ENCODE measurements at places on chromosomes 1 and 21.
A peak's percentile ranks its signal among the peaks of the same experiment; 100 is the strongest.

DNA sequence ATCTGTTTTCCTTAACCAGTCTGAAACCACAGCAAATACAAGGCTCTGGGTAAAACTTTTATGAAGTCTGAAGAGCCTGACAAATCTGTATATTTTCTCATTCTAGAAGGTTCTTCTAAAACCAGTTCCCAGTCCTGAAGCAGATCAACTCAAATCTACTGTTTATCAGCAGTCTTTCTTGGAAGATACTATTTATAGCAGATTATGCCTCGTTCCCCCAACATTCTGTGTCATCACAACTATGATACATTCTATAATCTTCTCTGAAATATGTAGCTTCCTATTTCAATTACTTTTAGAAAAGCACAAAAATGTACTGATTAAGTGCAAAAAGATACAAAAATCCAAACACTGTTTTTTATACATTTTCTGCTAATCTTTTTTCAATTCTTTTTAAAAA lies 67.5 kb downstream of the NIBAN1 start:
- no peak for DNase-seq

GRCh38 chr1:36913484-36914060 lies 120.7 kb downstream of the GRIK3 start:
- peak; percentile 9 for DNase-seq

DNA sequence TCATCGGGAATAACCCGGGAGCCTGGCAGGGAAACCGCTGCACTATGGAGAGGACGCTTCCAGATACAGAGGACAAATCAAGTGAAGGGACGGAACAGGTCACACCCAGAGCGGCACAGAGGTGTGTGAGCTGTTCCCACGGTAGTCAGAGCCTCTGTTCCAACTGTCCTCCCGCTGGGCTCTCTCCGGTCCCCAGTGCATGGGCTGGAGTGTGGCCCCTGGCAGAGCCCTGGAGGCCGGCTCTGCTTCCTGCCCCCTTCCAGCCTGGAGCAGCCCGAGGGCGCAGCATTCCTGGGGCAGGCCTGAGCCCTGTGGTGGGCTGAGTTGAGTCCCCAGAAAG lies 11.9 kb upstream of the ZBTB21 start:
- no peak for DNase-seq

GRCh38 chr1:90308421-90308820 lies 313.5 kb downstream of the ZNF326 start:
- no peak for DNase-seq

- DNase-seq: no peak
Measured at GRCh38 chr1:202323731-202324130, 18.0 kb downstream of the UBE2T start.

GRCh38 chr1:211529453-211529852 lies 37.5 kb upstream of the RD3 start:
- no peak for DNase-seq

- no peak for DNase-seq
Measured at GRCh38 chr1:15574741-15575140, 10.1 kb downstream of the AGMAT start.

- DNase-seq: no peak
Measured at GRCh38 chr1:184002071-184002470, 35.5 kb downstream of the COLGALT2 start.

DNA sequence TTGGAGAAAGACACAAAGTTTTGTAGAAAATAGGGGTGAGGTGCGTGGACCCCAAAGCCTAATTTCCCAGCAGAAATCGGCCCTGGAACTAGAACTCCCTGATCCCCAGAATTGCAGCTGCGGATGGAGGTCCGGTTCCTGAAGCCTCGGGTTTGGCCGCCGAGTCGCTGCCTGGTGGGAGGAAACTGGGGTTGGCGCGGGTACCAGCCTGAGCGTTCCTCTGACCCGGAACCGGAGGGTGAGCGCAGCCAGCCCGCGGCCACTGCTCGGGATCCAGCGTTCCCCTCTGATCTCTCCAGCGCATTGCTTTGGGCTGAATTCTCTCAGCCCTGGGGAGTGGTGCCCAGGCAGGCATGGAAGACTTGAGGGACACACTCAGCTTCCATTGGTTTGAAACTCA lies 1.6 kb downstream of the ST6GALNAC5 start:
- DNase-seq: no peak

DNA sequence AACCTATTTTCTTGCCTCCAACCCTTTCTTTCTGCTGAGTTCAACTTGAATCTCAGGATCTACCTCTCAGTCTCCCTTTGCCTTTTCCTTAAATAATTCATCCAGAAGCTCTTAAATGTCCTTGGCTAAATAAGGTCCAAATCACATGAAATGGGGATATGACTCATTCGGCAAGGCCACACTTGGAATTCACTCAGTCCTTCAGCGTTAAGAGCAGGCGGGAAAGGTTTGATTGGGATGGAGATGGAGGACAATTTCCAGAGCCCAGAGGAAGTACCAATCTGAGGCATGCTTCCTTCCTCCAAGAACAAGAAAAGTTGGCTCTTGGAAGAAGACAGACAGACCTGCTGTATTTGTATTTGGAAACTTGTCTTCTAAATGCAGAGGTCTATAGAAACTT lies 128.5 kb downstream of the PROX1 start:
- DNase-seq: no peak

- no peak for DNase-seq
Measured at GRCh38 chr1:148333875-148334338, 149.2 kb downstream of the PPIAL4G start.

- DNase-seq: no peak
Measured at GRCh38 chr1:60989749-60990713, 92.3 kb upstream of the NFIA start.

- no peak for DNase-seq
Measured at GRCh38 chr1:219391297-219391696, 217.6 kb downstream of the LYPLAL1 start.

DNA sequence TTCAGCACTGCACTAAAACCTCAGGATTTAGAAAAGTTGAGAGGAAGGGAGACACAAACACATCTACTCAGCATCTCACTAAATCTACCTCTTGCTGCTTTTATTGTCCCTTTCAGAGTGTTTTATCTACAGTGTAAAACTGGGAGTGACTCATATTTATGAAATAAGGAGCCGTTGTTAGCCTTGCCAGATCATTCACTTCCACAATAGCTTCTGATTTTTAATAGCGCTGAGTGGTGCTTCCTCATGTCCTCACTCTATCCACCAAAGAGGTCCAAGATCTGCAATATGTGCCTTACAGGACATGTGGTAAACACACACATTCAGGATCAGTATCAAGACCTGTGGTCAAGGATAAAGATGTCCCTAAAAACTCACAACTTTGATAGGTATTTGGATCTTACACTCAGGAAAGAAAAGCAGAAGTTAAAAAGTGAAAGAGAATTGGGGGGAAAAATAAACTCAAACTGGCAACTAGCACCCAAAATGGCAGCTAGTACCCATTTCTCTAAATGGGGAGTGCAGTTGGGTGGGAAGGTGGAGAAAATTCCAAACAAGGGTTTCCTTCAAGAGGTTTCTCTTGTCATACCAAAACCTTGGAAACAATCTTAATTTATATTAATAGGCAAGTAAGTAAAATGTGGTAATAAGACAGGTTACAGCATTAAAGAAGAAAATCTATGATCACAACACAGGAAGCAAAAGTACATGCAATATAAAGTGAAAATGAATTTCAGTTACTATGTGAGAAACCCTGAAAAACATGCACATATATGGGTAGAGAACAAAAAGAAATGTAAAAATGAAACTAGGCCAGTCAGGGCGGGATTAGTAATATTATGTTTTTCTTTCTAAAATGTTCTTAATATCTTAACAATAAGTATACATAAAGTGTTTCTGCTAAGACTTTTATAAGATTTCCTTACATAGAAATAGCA lies 15.9 kb downstream of the DUSP10 start:
- no peak for DNase-seq

- DNase-seq: no peak
Measured at GRCh38 chr1:222823695-222824094, 8.9 kb downstream of the DISP1 start.

DNA sequence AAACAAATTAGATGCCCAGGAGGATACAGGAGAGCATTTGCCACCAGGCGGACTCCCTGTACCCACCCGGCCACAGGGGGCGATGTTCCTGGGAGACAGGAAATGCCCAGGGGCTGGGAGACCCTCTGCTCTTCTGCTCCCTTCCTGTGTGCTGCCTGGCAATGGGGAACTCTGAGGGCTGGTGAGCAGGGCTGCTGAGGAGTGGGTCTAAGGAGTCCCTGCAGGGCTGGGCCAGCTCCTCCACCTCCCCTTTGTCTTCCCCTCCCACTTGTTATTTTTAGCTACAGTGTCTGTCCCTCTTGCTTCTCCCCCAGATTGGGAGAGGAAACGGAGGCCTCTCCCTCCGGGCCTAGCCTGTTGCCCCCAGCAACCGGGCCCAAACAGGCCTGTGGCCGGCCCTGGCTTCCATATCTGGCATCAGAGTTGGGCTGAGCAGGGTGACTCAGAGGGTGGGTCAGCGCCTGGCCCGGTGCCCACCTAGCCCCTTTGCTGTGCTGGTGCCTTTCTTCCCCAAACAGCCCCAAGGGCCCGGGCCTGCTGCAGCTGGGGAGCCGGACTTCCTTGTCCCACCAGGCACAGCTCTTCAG lies 11.6 kb downstream of the LMNA start:
- DNase-seq: no peak

- DNase-seq: no peak
Measured at GRCh38 chr1:169217636-169218035, 111.1 kb downstream of the ATP1B1 start.

DNA sequence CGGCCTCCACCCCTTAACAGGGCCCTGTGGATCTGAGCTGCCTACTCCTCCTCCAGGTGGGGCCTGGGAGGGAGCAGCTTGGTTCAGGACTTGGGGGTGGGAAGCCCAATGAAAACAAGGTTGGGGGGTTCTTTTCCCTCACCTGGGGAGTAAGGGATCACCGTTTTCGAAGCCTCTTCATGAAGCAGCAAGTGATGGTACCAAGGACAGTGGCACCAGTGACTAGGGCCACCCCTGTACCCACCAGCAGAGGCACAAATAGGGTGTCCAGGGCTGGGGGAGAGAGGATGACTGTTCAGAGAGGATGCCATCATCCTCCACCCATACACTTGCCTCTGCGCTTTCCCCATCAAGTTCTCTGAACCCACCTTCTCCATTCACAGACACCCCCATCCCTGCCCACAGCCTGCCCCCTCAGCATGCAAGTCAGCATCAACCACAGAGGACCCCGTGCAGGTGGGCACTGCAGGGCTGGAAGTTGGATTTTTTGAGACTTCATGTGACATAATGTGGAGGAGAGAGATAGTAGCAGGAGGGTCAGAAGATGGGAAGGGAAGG lies 6.7 kb downstream of the IGSF8 start:
- DNase-seq: no peak

DNA sequence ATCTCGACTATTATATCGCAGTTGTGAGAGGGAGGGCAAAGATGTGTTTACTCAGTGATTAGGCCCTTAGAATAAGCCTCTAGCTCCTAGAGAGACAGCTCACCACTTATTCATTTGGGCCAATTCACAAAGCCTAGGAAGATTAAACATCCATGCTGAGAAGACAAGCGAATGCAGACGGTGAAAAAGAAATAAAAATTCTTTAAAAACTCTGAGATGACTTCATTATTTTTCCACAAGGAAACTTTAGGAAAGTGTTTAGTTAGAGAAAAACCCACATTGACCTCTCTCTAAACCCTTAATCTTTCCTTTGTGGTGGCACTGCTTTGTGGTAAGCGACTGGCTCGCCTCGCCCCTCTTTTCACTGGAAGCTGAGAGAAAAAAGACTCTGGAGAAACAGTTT lies 146.8 kb upstream of the DMRTA2 start:
- DNase-seq: no peak

DNA sequence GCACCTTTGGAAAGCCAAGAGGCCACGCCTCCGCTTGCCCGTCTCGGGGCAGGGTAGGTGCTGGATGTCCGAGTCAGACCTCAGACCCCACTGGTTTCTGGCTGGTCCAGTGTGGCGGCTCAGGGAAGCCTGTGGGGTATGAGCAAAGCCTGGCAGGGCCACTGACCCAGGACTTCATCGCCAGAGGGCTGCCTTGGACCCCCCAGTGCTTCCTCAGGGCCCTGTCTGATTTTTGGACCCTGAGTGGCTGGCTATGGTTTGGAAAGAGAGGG lies 20.4 kb downstream of the LHX4 start:
- no peak for DNase-seq

DNA sequence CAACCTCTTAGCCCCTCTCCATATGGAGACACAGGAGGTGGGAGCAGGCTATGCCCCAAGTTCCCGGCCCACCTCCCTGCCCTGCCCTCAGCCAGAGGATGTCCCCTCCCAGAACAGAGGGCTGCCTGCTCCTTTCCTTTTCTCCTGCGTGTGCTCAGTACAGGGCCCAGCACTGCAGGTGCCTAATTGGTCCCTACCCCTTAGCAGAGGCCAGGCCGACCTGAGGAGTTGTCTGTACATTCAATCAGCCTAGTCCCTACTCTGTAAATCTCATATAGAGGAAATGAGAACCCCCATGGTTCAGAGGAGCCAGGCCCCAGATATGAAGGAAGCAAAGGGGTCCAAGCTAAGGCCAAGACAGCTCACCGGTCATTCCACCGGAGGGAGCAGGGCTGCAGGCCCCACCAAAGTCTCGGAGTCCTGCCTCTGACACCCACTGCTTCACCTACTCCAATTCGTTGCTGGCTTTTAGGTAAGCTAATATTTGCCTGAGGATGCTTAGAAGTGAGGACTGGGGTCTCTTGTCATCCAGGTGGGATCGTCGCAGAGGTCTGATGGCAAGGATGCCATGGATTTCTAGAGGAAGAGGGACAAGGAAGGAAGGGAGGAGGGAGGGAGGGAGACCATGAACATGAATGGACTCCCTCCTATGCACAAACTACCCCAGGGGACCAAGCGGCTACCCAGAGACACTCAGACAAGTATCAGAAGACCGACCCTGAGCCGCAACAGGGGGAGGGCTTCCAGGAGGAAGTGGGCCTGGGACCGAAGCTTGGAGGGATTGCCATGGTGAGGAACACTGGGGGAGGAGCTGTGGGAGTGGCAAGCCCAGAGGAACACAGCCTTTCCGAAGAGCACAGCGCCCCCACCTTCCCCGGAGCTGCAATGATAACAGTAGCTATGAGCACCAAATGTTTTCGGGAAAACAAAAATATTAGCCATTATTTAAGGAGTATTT lies 30.4 kb upstream of the FOXO6 start:
- DNase-seq: no peak

DNA sequence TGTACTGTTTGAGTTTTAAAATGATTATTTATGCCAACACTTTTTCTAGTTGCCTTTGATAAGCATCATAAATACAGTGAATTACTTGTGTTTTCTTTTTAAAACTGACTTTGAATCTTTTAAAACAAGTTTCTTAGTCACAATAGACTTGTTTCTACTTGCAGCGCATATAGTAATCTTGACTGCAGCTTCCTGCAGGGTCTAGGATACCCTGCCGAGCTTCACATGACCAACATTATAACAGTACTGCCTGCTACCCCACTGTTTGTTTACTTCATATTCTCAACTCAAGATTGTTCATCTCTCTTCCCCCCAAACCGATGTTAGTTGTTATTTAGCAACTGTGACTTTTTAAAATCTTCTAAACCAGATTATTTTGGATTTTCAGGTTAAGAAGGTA lies 751.3 kb upstream of the NEGR1 start:
- DNase-seq: no peak

DNA sequence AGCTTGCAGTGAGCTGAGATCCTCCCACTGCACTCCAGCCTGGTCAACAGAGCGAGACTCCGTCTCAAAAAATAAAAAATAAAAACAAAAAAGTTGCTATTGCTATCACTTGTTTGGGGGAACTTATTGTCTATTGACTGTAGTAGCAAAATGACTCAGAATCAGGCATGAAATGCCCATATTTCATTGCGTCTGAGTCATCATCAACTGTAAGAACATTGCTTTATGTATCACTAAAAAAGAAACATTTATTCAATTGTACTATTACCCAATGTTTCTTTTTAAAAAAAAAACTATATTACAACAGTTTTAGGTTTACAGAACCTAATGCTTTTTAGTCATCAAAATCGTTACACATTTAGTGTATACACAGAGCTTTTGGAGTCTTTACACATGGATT lies 91.0 kb upstream of the FMN2 start:
- no peak for DNase-seq

Data from T47D (cell line).